ENCODE measurements at places on chromosomes 1 and 21. TPM values are rescaled to one million over a fixed set of nuclear protein-coding genes. Genes with fewer than 3 reads are reported as not detected.

Gene KIF2C
- total RNA-seq: 0.73 TPM

Gene ASAP3
- 16.7 TPM for total RNA-seq

Gene PROK1
- total RNA-seq: not detected

Gene SPATC1L
- total RNA-seq: 0.40 TPM

Gene RNF11
- total RNA-seq: 54.7 TPM

Gene KCNA2
- total RNA-seq: 0.03 TPM

Gene SLC44A3
- 3.1 TPM for total RNA-seq

Gene PLA2G2F
- not detected for total RNA-seq

Gene AGT
- total RNA-seq: 2,376 TPM

Gene ALDH4A1
- 359 TPM for total RNA-seq

Gene OR14K1
- total RNA-seq: not detected

Gene NUAK2
- 1.7 TPM for total RNA-seq

Gene SLC45A1
- total RNA-seq: 0.20 TPM

Gene BGLAP
- total RNA-seq: 1.8 TPM

Gene GJB4
- total RNA-seq: not detected

Gene CFHR2
- total RNA-seq: 295 TPM

Measured in left lobe of liver (tissue), 2 donors.